ENCODE measurements at places on chromosomes 6 and 20.

GRCh38 chr6:138896104-138896756, 91.8 kb downstream of the REPS1 start:
- no peak for DNase-seq

- DNase-seq = no peak
Observed at GRCh38 chr6:115882771-115883170, 177.9 kb downstream of the FRK start.

GRCh38 chr6:28240471-28240870, 11.6 kb downstream of the ZKSCAN4 start:
- no peak for DNase-seq

DNA sequence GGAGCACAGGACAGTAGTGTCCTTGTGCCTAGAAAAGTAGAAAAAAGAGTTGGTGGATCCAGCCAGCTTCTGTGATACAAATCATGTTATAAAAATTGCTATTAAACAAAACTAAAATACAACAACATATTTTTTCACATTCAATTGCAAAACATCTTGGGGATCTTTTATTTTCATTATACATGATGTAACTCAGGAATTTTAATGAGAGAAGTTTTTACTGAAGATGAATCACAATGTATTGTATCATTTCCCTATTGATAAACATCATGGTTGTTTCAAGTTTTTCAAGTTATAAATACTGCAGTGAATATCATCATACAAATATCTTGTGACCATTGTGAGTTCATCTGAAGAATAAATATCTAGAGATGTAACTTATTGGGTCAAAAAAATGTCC, 608.0 kb downstream of the PHF3 start:
- DNase-seq = no peak

- DNase-seq = no peak
Observed at GRCh38 chr6:18186540-18187250, 31.5 kb downstream of the KDM1B start.

DNA sequence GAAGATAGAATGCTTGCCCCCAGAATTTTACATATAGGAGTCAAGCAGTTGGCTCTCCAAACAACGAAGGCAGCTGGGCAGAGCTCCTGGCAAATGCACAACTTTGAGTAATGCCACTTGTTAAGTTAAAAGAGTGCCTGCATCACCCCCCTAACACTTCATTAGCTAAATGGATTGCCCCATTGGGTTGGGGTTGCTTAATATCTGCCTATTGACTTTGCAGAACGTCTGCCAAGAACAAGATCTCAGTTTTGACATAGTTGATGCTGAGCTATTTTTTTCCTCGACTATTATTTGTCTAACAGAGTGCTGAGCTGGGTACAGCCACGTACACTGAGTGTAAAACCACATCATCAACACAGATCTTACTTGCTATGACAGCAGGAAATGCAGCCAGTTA, 12.1 kb downstream of the ANKRD60 start:
- no peak for DNase-seq

DNA sequence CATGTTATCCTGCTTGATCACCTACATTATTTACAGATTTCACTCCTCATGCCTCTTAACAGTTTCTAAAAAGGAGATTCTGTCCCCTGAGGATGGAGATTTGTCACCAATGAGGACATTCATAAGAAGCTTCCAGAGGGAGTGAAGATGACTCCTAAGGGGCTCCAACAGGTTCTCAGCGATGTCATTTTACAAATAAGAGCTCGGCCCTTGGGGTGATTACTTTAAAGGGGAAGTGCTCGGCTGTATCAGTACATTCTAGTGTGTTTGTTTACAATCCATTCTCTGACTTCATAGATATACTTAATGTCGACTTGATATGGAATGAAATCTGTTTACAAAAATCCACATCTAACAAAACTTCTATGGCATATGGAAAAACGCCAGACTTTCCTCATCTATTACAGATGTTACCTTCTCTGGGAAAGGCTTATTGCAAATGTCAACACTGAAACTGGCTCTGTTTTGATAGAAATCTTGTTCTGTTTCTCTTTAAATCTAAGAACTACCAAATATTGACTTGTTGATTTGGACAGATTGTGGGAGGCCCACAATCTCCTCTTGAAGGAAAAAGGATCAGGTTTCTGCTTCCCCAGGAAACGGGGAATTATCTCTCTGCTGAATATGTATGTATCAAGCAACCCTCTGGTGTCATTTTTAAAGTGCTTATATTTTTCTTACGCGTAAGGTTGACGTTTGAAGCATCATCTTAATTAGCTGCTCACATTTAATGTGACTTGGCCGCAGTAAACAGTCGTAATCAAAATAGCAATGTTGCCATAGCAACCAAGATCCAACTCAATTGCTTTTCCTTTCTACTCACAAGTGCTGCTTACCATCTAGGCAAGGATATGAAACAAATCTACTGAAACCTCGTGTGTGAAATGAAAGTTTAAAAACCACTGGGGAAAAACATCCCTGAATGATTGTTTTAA, 95.7 kb downstream of the SHLD1 start:
- no peak for DNase-seq

- peak; percentile 31 for DNase-seq
Observed at GRCh38 chr6:110944681-110945151, 13.8 kb upstream of the GTF3C6 start.

GRCh38 chr6:131213501-131213990, 78.3 kb downstream of the AKAP7 start:
- DNase-seq = no peak

DNA sequence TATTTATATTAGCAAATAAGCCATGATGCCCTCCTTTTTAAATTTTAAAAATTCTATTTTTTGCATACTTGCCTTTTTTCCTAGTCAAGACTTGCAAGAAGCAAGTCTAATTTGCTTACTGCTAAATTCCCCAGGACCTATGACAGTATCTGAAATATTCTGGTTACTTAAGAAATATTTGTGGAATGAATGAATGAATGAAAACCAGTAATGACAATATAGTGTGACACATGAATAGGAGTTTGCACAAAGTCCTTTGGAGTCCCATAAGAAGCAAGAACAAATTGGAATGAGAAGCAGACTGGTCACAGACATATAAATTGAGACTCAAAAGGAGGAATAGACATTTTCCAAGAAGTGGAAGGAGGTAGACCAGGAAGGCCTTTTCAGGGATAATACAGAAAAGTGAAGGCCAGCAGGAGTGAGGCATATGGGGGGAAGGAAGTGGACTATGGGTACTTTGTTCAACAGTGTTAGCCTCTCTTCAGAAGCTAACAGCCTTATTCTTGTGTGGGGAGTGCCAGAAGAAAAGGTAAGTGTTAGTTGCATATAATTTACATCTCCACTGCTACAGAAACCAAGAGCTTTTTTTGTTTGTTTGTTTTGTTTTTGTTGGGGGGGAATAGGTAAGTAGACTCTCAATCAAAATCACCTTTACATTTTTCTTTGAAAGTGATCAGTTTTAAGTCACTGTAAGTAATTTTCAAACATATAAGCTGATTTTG, 93.6 kb upstream of the FAM184A start:
- no peak for DNase-seq

- no peak for DNase-seq
Observed at GRCh38 chr6:25489399-25489798, 162.6 kb upstream of the SCGN start.

DNA sequence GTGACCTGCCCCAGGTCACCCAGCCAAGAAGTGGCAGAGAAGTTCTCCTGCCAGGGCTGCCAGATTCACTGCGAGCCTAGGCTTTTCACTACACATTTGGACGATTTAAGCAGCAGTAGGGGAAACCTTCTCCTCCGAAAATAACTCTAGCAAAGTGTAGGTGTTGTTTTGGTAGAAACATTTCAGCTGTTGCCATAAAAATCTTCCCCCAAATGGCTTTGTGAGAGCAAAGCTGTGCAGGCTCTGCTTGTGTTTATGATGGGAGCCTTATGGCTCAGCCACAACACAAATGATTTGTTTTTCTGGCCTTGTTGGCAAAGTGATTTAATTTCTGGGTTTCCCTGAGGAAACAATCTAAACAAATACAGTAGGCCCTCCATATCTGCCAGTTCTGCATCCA, 81.8 kb downstream of the PLCB4 start:
- no peak for DNase-seq

DNA sequence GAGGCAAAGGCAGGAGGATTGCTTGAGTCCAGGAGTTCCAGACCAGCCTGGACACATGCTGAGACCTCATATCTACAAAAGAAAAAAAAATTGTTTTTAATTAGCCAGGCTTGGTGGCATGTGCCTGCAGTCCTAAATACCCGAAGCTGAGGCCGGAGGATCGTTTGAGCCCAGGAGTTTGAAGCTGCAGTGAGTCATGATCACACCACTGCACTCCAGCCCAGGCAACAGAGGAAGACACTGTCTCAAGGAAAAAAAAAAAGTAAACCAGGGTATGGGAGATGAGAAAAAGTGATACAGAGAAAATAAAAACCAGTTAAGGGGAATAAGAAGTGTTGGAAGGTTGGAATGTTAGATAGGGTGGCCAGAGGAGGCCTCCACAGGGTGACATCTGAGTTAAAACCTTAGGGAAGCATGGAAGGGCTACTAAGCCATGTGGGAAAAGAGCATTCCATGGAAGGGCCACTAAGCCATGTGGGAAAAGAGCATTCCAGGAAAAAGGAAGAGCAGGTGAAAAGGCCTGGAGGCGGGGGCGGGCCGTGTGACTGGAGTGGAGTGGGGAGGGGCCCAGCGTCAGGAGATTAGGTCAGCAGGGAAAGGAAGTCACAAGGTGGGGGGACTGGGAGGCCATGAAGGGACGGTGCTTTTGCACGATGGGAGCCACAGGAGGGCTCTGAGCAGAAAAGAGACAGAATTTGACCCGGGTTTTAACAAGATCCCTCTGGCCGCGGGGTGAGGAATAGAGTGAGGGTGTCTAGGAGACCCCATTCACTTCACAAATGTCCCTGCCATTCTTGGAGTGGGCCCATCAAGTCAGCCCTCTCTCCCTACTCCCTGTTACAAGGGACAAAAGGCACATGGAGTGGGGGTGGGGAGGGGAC, 18.3 kb downstream of the CPNE5 start:
- no peak for DNase-seq

DNA sequence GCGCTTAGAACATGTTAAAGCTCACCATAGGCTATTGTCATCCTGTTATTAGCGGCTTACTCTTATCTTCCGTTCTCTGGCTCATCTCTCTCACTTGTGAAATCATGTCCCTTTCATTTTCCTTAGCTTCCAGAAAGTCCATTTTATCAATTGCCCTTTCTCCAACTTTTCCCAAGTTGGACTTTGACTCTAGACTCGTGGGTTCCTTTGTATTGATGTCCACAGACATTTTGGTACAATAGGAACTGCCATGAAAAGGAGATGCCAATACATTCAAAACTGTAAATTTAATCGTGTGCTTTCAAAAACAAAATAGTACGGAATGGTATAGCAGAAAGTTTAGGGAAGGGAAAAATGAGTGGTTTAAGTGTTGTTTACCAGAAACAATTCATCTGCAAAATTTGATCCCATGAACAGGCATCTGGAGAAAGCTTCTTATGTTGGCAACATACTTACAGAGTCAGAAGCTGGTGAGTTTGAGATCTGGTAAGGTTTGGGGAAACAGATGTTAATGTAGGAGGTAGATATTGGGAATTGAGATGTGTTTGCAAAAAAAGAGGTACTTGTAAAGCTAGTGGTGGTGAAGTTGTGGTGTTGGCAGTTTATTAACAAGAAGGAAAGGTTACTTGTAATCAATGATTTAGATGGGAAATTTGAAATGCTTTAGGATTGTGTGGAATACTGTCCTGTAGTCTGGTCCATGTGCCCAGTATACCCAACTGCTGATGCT, 10.2 kb upstream of the HIVEP1 start:
- no peak for DNase-seq

DNA sequence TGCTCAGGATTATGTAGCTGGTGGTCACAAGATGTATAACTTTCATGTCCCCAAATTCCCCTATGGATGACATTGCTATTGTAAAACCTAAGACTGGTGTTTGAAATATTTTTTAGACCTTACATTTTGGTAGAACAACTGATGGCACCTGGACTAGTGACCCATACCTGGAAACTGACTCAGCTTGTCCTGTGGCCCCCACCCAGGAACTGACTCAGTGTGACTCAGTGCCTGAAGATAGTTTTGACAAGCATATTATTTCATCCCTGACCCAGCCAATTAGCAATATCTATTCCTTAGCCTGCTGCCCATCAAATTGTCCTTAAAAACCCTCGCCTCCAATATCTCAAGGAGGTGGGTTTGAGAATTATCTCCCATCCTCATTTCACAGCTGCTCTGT, 90.9 kb upstream of the GRIK2 start:
- no peak for DNase-seq

DNA sequence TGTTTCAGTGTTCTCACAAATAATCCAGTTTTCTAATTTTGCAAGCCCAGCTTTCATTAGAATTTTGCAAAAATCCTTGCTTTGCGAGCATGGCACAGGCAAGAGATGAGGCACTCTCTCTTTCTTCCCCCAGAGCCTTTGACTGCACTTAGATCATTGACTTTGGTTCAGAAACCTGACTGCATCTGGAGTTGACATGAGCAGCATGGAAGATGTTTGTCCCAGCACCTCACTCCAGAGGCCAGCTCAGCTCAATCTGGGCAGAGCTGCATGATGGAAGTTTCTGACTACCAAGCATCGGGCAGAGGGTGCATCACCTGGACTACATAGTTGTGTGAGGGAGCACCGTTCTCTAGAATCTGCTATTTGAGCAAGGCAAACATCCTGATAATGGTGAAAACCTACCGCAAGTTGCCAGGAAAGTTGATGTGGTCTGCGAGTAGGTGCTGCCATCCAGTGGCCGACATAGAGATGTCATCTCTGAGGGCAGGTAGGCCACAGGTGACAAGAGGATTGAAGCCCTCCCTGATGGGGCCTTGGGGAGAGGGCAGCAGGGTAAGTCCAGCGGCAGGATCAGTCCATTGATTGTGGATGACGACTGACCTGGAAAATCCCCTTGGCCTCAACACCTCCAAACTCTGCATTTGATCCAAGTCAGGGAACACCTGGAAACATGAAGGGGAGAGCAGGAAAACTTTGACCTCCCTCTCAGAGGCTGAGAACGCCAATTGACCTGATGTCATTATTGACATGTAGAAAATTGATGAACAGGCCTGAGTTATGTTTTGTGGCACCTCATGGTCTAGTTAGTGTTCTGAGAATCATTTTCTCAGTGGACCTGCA, 3.8 kb upstream of the LPA start:
- DNase-seq = no peak

DNA sequence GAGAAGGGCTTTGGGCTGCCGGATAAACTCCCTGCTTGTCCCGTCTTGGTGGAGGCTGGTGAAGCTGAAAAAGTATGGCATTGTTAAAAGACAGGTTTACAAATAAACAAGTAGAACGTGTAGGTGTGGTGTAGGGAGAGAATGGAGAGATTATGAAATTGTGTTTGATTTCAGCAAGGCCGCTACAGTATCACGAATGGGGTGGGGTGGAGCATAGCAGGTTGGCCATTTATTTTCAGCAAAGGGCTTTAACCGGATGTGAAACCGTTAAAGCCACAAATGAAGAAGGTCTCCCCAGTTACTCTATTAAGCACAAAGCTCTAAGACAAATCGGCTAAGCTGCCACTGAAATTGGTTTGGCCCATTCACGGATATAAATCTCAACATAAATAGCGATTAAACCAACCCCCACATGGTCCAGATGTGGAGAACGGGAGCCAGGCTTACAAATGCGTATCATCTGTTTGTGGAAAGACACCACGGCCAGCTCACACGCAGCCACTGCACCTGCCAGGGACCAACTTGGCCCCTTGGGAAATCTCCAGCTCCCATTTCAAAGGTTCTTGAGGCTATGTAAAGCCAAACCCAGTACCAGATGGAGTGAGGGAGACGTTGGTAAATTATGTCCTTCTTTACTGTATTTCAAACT, 94.0 kb downstream of the ZMYND8 start:
- no peak for DNase-seq

GRCh38 chr6:94217836-94218235, 798.5 kb upstream of the EPHA7 start:
- DNase-seq = no peak

Measured in activated CD4-positive, alpha-beta T cell treated with anti-CD3 and anti-CD28 coated beads for 24 hours (primary cell).